ENCODE measurements at places on chromosomes 1 and 21. TPM values are rescaled to one million over a fixed set of nuclear protein-coding genes. Genes with fewer than 3 reads are reported as not detected.

- no peak for DNase-seq
Measured at GRCh38 chr21:36048357-36048756, 12.0 kb downstream of the SETD4 start.

DNA sequence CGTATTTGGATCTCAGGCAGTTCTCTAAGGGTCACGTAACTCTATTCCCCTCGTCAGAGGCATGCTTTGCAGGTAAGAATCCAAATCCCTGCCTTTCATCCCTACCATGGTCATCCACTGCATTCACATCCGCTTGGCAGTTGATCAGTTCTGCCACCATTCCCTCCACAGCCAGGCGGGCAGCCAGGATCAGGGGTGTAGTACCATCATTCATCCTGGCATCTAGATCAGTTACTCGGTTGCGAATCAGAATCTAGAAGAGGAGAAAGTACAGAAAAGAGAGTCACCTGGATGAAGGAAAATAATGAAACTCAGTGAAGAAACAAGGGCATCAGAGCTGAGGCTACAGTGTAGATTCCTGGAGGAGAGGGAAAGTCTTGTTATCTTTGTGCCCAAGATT is 22.0 kb upstream of the ADAM30 start:
- DNase-seq: no peak

GRCh38 chr1:54052431-54052933 is 522 bp downstream of the TMEM59 start:
- DNase-seq: no peak

DNA sequence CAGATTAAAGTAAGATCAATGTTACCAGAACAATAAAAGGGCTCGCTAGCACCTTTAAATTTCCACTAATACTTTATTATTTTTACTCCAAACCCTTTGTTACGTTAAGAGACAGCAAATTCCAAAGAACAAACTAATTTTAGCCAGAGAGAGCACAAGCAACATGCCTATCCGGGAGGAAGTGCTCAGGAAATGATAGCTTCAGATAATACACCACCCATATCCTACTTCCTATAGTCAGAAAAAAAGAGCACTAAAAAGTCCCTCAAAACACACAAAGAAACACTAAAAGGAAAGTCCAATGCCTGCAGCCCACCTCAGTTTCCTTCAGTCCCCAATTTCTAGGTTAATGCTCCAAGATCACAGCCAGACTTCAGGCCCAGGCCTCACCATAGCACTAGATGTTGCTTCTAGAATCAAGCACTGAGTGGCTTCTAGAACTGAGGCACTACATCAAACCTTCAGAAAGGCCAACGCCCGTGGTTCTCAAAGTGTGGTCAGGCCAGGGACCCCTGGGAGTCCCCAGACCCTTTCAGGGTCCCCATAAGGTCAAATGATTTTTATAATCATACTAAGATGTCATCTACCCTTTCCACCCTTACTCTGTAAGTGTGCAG is 142.6 kb downstream of the PSMG1 start:
- peak; percentile 30 for DNase-seq

- DNase-seq: no peak
Measured at GRCh38 chr21:41418956-41419680, 6.9 kb upstream of the MX1 start.

DNA sequence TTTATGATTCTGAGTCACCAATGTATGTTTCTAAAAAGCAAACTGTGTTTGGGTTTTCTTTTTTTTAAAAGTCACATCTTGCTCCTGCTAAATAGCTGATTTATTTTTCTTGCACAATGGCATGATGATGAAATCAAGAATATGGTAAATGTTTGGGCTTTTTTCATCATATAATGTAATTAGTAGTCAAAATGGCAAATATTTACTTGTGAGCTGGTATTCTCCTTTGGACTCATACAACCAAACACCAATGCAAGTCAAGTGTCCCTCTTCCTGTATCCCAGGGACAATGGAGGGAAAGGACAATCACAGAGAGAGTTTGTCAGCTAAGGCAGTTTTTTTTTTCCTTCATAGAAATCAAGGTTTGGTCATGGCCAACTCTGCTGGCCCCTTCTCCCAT is 94.6 kb upstream of the RALGPS2 start:
- no peak for DNase-seq

DNA sequence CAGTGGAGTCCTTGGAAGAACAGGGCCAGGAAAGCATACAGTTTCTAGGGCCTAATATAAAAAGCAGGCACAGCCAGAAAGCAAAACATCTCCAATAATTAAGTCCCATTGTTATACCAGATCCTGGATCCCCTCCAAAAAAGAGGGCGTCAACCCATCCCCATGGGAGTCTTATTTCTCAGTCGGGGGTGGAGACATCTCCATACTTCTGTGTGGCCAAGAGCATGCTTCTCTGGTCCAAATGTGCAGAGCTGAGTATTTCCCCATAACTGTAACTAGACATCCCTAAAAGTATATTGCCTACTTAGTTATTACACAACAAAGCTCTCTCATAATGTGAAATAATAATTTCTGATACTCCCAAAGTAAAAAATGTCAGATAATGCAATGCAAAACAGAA is 104.2 kb upstream of the SOX13 start:
- DNase-seq: no peak

PTPN22 gene
- total RNA-seq: 1.1 TPM

GPR153 gene
- 11.4 TPM for total RNA-seq

SLC19A1 gene
- total RNA-seq: 2.4 TPM

CADM3 gene
- total RNA-seq: 15.7 TPM

DNA sequence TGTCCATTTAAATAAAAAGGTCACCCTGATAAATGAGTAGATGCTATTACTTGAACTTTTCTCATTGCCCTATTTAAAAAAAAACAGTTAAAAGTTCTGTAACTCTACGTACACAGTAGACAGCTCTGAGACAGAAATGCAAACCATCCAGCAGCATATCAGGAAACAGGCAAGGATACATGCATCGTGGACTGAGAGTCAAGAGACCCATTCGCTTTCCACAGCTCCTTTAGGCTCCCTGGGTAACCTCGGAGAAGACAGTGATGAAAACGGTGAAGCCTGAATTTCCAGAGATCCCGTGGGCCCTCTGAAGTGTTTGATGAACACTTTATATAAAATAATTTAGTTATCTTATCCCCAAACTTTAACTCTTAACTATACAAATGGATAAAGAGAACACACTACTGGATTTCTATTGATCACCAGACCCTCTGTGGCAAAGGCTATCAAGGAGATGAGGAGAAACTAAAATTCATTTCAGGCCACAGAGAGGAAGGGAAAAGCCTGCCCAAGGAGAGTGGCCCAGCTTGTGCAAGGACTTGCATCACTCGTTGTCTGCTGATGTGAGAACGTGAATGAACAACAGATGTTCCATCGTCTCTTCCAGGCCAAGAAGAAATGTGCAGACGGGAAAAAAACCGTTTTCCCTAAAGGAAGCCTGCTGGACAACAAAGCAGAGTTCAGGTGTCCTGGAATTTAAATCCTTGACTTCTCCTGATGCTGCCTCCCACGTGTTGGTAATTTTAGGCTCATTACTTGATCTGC is 131.0 kb downstream of the TGFBR3 start:
- peak; percentile 88 for DNase-seq

DNA sequence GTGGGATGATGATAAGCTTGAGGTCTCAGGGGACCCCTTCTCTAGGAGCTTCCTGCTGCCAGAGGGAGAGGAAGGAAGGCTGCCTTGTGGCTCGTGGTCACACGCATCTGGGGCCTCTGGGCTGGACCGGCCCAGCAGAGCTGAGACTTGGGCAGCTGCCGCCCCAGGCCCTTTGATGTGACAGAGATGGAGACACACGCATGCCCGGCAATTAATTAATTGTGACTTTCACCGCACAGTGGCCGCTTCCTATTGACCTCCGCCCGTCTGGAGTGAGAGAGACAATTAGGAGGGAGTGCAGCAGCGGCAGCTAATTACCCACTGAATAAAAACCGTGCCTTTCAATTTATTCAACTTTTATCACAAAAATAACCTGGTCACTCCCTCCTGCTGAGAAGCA is 16.6 kb upstream of the C1QA start:
- no peak for DNase-seq

- no peak for DNase-seq
Measured at GRCh38 chr1:45356186-45356585, 15.9 kb upstream of the MUTYH start.

LCE6A gene
- not detected for total RNA-seq

GRCh38 chr1:222918801-222919477 is 104.1 kb downstream of the DISP1 start:
- no peak for DNase-seq

TADA1 gene
- total RNA-seq: 8.3 TPM

VSIG8 gene
- not detected for total RNA-seq

DNA sequence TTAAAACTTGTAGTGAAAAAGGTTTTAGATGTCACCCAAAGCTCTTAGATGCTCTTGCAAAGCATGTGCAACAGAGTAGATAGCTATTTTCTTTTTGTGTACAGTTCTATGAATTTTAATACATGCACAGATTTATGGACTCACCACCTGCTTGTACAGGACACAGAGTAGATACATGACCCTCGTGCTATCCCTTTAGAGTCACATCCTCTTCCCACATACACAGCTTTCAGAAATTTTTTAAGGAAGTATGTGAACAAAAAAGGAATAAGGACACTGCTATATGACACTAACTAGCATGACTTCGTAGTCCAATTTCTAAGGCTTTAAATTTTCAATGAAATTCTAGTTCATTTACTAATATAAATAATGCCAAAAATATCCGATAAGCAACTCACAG is 60.9 kb downstream of the ABL2 start:
- DNase-seq: no peak

TRIM58 gene
- 0.55 TPM for total RNA-seq

DNA sequence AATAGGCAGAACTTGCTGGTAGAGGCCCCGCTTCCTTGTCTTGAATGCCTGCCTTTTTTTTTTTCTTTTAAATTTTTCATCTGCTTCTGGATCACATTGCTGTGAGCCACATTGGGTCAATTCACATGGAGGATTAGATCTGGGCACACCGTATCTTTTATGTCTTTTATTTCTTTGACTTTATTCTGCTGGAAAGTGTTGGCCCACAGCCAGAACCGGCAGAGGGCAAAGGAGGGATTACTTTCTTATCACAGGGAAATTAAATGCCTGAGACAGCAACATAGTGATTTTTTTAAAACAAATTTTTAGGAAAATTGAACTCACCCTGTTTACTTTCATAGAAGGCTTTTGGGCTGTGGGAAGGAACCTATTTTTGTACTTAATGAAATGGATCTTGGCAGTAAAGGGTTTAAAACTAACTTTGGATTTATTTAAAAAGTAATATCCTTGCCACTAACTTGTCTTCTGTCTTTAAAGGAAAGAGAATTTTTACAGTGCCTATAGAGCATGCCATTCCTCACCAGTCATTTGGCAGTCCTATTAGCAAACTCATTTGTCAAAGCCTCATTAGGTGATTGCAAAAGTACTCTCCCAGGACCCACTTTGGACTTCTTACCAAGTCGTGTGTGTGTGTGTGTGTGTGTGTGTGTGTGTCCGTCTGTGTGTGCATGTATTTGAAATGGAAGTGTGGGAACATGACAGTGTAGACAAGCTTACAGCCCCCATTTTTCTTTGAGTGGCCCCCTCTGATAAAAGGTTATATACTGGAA is 68.4 kb downstream of the ST6GALNAC3 start:
- no peak for DNase-seq

GPR37L1 gene
- 0.28 TPM for total RNA-seq

CLCNKB gene
- total RNA-seq: 0.33 TPM

DNA sequence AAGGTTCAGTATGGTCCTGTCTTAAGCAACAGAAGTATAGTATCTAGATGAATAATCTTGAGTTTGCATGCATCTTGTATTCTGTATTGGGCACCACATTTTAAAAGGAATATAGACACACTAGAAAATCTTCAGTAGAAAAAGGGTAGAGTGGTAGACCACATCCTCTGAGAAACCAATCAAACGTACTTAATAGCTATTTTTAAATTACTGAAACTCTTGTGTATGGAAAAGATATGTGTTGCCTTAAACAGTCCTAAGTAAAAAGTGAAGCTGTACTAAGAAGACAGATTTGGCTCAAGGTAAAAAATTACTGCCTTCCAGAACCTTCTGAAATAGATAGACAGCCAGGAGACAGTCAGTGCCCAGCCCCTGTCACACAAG is 3.1 kb downstream of the CTXND2 start:
- no peak for DNase-seq

- no peak for DNase-seq
Measured at GRCh38 chr1:117555806-117556205, 50.0 kb upstream of the TENT5C start.

MARK1 gene
- total RNA-seq: 11.4 TPM

SPRR2F gene
- total RNA-seq: not detected

GRCh38 chr1:100832694-100833428 is 61.8 kb downstream of the EXTL2 start:
- no peak for DNase-seq
